ENCODE measurements at places on chromosomes 3 and 15.

- no peak for DNase-seq
These were observed 38.3 kb downstream of the PDE8A start for GRCh38 chr15:85019815-85020590.

- no peak for DNase-seq
These were observed 4.4 kb upstream of the IRAK2 start for GRCh38 chr3:10160346-10160745.

DNA sequence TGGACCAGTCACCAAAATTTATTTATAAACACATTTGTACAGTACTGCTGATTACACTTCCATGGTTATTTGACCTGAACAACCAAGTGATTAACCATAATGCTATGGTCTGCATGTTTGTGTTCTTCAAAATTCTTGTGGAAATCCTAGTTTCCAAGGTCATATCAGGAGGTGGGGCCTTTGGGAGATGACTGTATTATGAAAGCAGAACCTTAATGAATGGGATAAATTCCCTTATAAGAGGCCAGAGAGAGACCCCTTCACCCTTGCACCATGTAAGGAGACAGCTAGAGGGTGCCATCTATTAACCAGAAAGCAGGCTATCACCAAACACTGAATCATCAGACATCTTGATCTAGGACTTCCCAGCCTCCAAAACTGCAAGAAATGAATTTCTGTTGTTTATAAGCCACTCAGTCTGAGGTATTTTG, 1.9 kb downstream of the SCAPER start:
- peak; percentile 73 for DNase-seq

- DNase-seq: no peak
These were observed 381.3 kb downstream of the TIGIT start for GRCh38 chr3:114675104-114675503.

DNA sequence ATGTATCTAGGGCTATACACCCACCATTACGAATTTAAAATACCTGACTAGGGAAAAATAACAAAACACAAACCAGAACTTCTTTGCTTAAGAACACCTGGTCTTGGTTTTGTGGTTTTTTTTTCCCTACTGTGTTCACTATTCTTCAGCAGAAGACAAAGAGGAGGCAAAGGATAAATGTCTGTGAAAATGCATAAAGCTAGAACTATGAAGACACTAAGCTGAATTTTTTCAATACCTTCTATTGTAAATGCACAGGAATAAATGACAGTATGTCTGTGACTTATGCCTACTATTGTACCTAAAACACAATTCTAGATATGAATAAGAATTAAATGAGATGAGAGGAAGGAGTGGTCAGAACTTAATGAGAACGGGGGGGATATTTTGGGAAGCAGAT, 86.9 kb downstream of the TBL1XR1 start:
- DNase-seq: no peak

- no peak for DNase-seq
These were observed 52.9 kb downstream of the GASK1A start for GRCh38 chr3:43031889-43032545.

- no peak for DNase-seq
These were observed 1063.0 kb upstream of the GBE1 start for GRCh38 chr3:82824491-82824890.

DNA sequence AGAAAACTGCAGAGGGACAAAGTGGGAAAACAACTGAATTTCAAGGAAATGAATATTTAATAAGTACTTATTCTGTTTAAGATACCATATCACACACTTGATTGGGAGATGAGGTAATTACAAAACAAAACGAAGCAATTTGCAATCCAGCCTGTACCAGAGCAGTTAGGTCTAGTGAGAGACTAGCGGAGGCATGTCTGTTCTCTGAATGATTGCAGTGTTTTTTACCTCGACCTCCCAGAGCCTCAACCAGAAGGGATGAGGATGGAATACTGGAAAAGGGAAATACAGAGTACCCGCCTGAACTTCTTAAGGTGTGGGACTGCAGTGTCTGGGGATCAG, 59.5 kb downstream of the PIK3CB start:
- DNase-seq: no peak

- no peak for DNase-seq
These were observed 9.7 kb downstream of the TTC23 start for GRCh38 chr15:99239545-99240198.

GRCh38 chr3:182760576-182761164, 32.6 kb upstream of the ATP11B start:
- peak; percentile 40 for DNase-seq

- no peak for DNase-seq
These were observed 223.9 kb downstream of the NR1D2 start for GRCh38 chr3:24168977-24169376.

- peak; percentile 44 for DNase-seq
These were observed 651 bp downstream of the UBA3 start for GRCh38 chr3:69079269-69080159.

- no peak for DNase-seq
These were observed 26.5 kb upstream of the RYK start for GRCh38 chr3:134277066-134277660.

DNA sequence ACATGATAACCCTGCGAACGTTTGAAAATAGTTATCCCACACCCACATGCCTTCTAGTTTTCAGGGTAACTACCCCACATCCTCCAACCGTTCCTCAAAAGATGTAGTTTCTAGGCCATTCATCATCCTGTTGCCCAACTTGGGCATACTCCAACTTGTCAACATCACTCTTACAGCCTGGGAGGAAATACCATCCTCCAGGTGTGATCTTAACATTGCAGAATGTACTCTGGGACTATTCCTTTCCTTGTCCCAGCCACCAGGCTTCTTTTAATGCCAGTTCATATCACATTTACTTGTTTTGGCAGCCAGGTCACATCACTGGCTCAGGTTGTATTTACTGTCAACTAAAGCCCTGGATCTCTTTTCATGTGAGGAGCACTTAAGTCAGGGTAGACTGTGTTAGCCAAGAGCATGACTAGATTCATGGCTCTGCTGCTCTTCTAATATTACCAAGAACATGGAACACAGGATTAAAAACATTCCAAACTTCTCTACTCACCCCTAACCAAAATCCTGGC, 4.0 kb upstream of the DENND6A start:
- peak; percentile 57 for DNase-seq

- DNase-seq: peak; percentile 11
These were observed 34.0 kb upstream of the NPHP3 start for GRCh38 chr3:132756108-132756650.

GRCh38 chr3:40292637-40293349, 16.7 kb upstream of the EIF1B start:
- DNase-seq: no peak

- no peak for DNase-seq
These were observed 22.6 kb upstream of the PEX5L start for GRCh38 chr3:180059356-180059755.

- no peak for DNase-seq
These were observed 349.7 kb downstream of the LPP start for GRCh38 chr3:188503647-188504046.

DNA sequence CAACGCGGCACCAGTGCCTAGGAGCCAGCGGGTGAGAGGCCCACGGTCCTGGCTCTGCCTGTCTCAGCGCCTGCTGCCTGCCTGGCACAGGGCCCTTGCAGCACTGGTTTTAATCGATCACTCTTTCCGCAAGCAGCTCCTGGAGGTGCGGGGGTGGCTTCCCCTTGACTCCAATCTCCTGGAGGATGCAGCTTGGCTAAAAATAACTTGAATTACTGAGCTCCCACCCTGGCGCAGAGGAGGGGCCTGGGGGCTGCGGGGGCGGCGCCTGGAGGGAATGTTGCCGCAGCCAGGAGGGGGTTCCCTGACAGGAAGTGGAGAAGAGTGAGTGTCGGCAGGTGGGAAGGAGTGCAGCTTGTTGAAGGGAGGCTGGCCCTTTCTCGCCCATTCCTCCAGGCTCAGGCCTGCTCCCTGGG, 9.9 kb upstream of the RPL29 start:
- no peak for DNase-seq

- DNase-seq: no peak
These were observed 40.3 kb downstream of the MBNL1 start for GRCh38 chr3:152309031-152309430.

GRCh38 chr3:110391640-110392395, 679.8 kb upstream of the NECTIN3 start:
- DNase-seq: no peak

DNA sequence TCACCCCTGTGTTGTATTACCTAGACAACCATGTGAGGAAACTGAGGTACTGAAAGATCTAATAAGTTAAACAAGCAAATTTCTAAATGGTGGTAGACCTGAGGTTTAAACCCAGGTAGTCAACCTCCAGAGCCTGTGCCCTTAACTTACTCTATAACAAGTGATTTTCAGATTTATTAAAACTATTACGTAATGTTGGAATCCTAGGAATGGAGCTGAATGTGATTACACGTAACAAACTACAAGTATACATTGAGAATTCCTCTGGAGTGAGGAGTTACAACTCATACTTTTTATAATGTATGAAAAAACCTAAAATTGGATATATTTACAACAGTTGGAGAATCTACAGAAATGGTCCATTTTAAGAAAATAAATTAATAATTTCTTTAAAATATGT, 18.0 kb downstream of the FAM98B start:
- DNase-seq: no peak

DNA sequence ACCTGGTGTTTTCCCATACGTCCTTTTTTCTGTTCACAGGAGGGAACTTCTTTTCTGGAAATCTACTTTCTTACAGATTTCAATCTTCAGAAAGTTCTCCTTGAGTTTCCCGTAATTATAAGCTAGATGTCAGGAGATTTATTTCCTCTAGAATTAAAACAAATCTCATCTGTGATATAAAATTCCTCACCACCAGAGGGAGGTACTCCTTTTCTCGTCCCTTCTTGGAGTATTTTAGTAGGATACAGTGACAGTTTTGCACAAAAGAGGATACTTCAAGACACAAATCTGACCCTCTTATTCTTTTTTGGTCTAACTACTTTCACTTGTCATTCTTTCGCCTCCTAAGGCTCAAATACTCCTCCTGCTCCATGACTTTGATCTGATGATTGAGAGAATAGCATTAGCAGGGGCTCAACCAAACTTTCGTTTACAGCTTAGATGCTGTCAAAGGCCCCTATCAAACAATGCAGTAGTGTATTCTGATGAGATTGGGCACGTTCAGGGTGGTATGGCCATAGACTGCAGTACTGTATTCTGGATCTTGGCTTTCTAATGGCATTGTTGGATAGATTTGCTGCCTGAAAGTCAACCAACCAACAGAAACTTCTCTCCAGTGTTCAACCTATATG, 38.0 kb downstream of the TMEM41A start:
- DNase-seq: peak; percentile 61

GRCh38 chr15:64066451-64066850, 20.2 kb upstream of the DAPK2 start:
- DNase-seq: no peak

DNA sequence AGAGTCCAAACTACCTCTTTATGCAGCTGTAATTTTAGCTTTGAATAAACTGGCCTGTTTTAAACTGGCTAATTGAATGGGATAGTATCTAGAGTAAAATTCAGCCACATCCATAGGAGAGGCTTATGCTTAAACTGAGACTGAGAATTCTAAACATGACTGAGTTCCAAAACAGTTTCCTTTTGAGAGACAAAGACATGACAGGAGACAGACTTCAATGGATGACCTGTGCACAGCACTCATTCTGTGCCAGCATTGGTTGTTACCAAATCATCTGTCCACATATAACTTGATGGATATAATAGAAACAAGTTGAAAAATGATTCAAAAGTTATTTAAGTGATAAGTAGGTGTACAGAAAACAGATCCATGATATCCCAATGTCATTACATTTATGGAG, 20.9 kb downstream of the IL12A start:
- DNase-seq: no peak

- DNase-seq: no peak
These were observed 171.0 kb upstream of the NANOGP8 start for GRCh38 chr15:35256141-35256540.

GRCh38 chr15:48112242-48112641, 8.5 kb upstream of the SLC24A5 start:
- peak; percentile 15 for DNase-seq

- DNase-seq: no peak
These were observed 494.9 kb downstream of the DIPK2A start for GRCh38 chr3:144466540-144466939.

- peak; percentile 65 for DNase-seq
These were observed 15.5 kb upstream of the PPP1R2 start for GRCh38 chr3:195558602-195559001.

DNA sequence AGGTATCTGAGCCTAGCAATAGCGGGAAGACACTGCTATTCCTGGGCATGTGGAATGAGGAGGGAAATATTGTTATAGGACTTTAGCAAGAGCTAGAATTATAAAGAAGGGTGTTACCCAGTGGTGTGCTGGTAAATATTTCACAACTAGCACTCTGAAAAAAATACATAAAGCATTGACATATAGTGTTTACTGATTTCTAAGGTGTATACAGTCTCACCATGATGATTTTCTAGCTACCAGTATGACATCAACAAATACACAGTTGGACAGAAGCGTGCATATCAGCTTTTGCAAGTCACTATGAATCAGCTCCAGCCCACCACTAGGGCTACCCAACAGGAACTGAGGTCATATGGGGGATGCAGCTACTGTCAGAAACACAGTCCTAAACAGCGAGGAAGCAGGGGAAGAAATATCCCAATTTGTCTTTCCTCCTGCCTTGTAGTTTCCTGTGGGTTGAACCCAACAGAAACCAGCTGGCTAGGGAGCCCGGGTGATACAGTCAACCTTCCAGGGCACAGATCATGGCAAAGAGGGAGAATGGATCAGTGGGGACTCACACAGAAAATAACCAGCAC, 39.6 kb downstream of the HGD start:
- DNase-seq: peak; percentile 93

DNA sequence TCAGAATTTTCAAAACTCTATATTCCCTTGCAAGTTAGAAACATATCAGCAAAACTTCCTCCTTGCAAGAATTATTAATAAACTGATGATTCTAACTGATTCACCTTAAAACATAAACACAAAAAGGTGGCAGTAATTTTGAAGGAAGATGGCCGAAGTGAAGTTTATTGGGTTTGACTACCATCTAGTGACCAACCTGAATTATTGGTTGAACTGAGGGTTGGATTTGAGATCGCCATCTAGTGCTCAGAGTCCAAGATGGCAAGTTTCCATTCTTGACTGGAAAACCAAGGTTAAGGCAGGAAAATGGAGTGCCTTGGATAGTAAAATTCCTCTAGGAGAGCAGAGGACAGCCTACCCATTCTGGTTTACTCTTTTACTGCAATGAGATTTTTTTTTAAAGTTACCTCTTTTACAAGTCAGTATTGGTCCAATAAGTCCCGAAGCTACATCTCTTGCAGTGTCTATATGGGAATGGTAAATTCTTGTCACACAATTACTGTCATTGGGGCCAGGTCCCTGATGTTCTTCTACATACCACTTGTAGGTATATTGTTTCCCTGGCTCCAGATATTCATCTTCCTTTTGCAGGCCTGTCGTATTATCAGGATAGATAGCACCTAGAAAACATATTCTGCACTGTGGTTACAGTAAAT, 51.6 kb upstream of the CP start:
- peak; percentile 89 for DNase-seq

GRCh38 chr3:44434834-44435510, 42.5 kb downstream of the ZNF445 start:
- DNase-seq: peak; percentile 16

DNA sequence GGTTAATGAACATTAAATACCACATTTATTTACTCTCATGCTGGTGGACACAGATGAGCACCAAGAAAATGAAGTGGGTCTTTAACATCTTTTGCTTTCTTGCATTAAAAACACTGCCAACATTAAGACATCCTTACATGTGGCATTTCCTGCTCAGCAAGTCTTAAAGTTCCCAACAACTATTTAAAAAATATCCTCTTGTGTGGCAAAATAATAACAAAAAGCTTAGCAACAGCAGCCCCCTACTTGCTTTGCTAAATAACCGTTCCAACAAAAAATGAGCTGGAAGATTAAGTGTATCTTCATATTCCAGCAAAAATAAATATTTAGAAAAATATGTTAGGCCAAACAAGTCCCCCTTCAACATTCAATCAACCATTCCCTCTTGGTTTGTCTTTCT, 93.1 kb downstream of the SUCLG2 start:
- DNase-seq: no peak
